ENCODE measurements at places on chromosomes 5 and 9.

DNA sequence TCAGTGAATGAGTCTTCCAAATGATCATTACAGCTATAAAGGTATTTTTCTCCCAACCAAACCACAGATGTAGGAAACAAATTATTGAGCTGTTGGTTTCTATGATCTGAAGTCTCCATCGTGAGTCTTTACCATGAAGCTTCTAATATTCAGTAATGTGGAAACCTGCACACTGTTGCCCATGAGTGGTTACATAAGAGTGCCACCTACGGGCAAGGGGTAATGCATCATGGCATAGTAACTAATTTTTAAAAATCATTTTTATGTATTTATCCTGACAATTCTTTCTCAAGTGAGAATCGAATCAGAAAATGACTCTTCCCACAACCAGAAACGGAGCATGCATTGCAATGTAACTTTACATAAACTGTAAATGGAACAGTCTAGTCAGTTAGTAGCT, 282.5 kb upstream of the SMARCA2 start:
- DNase-seq = no peak

DNA sequence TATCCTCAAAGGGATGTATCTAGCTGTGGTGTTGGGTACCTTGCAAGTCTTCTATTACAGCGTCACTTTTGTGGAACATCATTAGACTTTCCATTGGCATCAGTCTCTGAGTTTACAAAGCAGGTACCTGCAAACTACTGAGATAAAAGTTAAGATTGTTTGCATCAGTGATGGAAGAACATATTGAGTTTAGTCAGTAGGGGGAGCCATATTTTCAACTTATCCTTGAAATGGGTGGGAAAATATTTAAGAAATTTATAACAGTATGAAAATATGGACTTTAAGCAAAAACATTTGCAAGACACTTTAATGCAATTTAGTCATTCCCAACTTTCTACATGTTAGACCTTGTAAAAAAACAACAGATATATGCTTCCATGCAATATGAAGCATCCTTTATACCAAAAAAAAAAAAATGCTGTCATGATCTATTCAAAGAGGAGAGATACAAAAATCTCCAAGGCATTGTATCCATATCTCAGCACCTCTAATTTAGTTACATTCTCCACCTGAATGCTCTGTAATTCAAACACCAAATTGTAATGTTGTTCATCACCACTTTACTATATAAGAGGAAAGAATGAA, 98.6 kb upstream of the ADAMTS19 start:
- no peak for DNase-seq

- peak; percentile 34 for DNase-seq
Measured at GRCh38 chr5:93421468-93421867, 159.6 kb downstream of the NR2F1-AS1 start.

GRCh38 chr9:86600977-86601376, 246.8 kb upstream of the TUT7 start:
- no peak for DNase-seq

GRCh38 chr5:132662925-132663770, 5.2 kb downstream of the IL13 start:
- no peak for DNase-seq

DNA sequence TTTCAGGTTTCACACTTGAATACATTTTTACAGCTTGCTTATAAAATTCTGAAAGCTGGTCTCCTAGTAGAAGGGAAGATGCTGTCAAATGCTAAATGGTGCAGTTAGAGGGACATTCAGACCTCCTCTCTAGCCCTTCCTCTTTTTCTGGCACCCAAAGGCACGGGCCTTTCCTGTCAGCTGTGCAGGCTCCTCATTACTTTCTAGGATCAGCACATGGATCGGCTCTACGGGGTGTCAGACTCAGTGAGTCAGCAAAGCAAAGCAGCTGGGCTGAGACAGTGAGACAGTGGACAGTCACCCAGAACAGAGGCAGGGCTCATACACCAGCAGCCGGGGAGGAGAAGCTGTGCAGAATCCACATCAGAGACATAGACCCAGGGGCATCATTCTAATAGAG, 80.0 kb upstream of the TNC start:
- no peak for DNase-seq

DNA sequence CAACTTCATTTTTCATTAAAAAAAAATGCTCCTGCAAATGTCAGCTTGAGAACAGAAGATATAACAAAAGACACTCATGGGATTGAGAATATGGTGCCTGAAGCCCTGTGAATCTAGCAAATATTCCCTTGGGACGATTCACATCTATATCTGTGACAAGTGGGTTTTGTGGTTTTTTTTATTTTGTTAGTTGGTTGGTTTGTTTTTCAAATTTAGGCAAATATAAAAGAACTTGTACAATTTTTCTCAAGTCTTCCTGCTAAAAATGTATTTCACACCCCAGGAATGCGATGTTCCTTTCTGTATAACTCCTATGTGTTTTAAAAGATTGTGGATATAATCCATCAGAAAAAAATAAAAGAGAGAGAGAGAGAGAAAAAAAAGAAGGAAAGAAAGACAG, 1061.8 kb upstream of the ARRDC3 start:
- no peak for DNase-seq

- DNase-seq = no peak
Measured at GRCh38 chr5:63025679-63026078, 447.1 kb downstream of the LRRC70 start.

GRCh38 chr9:90095682-90096081, 490.9 kb downstream of the GADD45G start:
- DNase-seq = no peak

DNA sequence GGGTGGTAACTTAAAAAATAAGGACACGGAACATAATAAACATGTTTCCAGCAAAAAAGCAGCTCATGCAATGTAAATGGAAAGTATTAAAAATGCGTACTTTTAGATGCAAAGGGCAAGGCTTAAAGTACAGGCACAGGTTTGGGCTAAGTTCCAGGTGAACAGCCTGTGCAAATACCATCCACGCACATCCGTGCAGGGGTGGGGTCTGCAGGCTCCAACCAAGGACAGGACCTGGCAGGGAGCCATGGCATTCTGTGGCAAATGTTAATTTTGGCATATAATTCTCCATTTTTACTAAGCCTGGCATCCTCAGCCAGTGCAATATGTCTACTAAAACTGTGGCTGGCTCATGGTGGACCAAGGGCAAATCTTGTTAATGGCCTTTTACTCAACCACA, 365.8 kb upstream of the DAP start:
- DNase-seq = no peak

DNA sequence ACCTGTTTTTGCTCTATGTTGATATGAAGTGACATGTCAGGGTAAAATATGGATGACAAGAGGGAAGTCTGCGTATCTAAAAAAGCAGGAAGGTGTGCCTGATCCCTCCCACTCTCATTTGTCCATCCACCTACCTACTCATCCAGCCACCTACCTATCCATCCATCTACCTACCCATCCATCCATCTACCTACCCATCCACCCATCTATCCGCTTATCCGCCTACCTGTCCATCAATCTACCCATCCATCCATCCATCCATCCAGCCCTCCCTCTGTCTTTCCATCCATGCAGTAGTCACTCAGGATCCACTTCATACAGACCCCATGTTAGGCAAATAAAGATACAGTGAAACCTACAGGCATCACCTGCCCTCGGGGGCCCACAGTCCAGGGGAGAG, 32.4 kb downstream of the LMX1B start:
- DNase-seq = no peak

- DNase-seq = no peak
Measured at GRCh38 chr9:106590759-106591505, 272.0 kb upstream of the ZNF462 start.

DNA sequence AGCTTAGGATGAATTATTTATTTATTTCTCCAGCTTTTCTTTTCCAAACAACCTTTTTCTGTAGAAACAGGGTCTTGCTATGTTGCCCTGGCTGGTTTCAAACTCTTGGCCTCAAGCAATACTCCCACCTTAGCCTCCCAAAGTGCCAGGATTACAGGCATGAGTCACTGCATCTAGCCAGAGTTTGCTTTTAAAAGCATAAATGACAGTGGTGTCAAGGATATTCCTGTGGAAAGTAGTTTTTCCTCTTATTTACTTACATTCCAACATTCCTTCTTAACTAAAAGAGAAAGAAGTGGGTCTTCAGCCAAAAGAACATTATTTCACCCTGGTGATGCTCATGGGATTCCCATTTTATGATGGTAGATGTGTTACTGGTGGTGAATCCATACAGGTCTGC, 62.4 kb downstream of the GRIA1 start:
- no peak for DNase-seq

All from neural crest cell (in vitro differentiated cells).